Type B pancreatic cell (in vitro differentiated cells): ENCODE measurements at places on chromosomes 6 and 20.
A peak's percentile ranks its signal among the peaks of the same experiment; 100 is the strongest.

- no peak for DNase-seq
Observed at GRCh38 chr6:35911871-35912653, 8.8 kb downstream of the SRPK1 start.

DNA sequence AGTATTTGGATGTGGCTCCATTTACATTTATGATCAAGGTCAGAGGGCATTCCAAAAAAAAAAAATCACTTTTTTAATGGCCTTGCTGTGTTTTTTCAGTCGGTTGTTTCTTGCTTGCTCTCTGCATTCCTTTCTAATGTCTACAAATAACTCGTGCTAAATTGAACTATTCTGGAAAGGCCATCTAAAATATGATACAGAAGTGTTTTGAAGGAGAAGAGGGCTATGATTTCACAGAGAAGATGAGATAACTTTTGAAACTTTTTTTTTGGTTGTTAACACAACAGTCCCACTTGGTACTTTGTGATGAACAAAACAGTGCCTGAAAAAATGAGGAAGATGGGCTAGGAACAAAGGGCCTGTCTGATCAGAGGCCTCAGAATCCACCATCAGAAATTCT is 156.1 kb upstream of the SMLR1 start:
- DNase-seq = no peak

DNA sequence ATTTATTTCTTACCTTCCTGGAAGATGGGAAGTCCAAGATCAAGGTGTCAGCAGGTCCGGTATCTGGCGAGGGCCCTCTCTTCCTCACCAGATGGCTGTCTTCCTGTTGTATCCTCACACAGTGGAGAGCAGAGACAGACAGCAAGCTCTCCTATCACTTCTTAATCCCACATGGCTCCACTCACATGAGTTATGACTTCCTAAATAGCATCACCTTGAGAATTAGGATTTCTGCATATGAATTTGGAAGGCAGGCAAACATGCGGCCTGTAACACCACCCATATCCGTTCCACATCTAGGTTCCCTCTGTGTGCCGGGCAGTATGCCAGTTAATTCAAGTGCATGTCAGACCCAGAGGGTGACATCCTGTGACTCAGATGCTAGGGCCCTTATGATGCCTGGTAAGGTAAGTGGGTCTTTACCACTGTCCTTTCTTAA is 2.1 kb downstream of the RAET1E start:
- no peak for DNase-seq

DNA sequence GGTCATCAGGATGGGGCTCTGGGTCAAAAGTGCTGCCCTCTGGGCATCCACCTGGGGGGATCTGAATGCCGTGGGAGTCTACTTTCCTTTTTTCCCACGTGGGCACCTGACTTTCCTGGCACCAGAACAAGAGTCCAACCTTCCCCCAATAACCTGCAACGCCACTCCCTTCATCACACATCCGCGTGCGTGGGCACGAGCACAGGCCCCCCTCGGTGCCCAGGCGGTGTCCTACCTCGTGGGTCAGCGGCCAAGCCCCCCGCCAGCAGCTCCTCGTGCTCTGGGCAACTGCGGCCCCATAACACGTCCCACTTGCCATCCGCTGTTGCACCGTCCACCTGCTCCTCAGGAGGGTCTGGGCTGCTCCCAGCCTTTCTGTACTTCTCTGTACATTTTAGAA is 87.0 kb downstream of the YTHDF1 start:
- peak; percentile 65 for DNase-seq

- no peak for DNase-seq
Observed at GRCh38 chr6:63745784-63746183, 110.2 kb downstream of the PHF3 start.

- DNase-seq = no peak
Observed at GRCh38 chr6:83592770-83593394, 80.5 kb downstream of the PRSS35 start.

- no peak for DNase-seq
Observed at GRCh38 chr6:938271-938905, 245.4 kb upstream of the EXOC2 start.

DNA sequence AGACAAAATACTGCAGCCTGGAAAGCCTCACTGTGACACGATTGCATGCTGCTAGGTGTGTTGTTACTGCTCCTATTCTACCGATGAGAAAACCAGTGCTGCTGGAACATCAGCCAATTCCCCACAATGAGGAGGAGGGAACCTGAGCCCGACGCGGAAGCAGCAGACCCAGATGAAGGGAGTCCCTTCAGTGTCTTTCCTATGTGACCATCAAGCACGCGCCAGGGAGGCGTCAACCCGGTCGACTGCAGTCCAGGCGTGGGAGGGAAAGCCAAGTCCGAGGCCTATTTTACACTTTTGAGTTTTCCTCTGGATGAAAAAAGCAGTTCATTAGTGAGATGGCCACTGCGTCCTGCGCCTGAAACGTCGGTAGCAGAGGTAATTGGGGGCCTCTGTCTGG is 63.3 kb downstream of the STK35 start:
- no peak for DNase-seq

DNA sequence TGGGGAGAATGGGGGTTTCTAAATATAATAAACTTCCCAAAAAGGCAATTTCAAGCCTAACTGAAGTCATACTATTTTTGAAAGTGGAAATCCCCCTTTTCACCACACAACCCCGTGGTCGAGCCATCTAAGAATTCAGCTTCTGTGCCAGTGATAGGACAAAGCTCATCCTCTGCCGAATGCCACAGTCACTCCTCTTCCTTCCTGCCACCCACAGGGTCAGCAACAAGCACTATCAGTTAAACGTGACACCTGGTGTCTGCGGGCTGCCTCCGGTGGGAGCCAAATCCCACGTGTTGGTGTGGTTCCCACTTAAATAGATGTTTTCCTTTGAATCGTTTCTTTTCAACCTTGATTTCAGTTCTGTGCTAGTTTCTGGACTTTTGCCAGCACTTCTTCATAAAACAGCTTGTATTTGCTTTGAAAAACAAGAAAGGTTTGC is 60.7 kb downstream of the TNFAIP3 start:
- DNase-seq = no peak

- no peak for DNase-seq
Observed at GRCh38 chr20:51523276-51524013, 19.1 kb downstream of the NFATC2 start.

DNA sequence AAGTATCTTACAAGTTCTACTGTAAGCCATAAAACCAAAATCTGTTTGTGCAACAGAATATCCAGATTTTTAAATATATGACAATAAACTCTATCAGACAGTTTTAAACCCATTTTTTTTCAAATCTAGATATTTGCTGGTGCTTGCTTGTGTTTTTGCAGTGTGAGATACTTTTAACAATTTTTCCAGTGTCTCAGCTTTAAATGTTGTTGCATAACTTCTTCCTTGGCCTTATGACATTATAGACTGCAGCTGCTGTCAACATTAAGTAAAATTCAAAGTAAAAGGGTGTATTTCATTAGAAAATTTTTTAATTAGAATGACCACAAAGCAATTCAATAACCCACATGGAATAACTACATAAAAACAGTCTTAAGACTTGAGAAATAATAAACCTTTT is 139.5 kb downstream of the PTPRK start:
- DNase-seq = no peak

- no peak for DNase-seq
Observed at GRCh38 chr6:112029045-112029822, 24.7 kb upstream of the CCN6 start.

- DNase-seq = no peak
Observed at GRCh38 chr6:5501837-5502236, 240.5 kb downstream of the FARS2 start.

DNA sequence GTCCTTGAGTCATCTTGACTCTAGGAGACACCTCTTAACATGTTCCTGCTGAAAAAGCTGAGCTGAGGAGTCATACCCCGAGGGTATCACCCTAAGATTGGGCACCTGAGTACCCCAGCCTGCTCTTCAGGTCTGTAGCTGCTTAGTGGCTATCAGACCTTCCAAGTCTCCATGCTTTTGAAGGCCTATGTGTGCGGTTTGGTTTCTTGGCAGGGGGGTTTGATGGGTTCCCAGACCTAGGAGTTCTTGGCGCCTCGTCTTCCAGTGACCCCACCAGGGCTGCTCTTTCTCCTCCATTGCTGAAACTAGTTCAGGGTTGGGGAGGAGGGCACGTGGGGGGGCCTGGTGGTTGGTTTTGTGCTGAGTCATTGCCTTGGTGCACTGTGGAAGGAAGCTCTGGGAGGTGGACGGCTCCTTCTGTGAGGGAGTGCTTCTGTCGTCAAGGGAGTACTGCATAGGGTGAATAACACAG is 20.1 kb downstream of the IGF2R start:
- DNase-seq = no peak
